EL (cell line): ENCODE measurements at places on chromosomes 16 and 17.

DNA sequence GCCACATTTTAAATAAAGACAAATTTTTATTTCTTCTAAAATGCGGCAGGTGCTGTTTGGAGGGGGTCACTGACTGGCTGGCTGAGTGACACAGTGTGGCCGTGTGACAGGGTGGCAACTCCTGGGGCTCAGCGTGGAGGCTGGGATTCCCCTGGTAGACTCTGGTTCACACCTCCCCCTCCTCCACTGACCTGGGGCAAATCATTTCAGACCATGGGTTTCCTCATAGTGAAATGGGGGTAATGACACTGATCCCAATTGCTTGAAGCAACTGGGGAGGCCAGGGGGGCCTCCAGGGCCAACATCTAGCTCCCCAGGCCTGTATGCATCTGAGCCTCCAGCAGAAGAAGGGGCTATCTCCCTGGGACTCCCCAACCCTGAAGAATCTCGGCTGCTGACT, 6.6 kb downstream of the HSD11B2 start:
- DNase-seq, result no peak

- DNase-seq, result peak; percentile 24
Observed at GRCh38 chr16:83473926-83474650, 333.7 kb upstream of the HSBP1 start.

DNA sequence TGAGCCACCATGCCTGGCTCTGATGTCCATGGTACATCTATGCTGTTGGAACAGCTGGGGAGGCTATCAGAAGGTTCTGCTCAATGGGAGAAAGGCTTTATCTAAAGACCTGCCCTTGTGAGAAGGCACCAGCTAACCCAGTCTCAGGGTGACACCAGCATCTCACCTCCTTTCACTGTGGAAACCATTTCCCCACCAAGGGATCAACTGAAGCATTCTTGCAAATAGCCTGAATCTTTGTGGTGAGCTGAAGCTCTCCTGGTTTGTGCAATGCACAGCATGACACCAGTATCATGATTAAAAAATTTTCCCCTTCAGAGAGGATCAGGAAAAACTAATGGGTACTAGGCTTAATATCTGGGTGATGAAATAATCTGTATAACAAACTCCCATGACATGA, 5.1 kb downstream of the CCL18 start:
- no peak for DNase-seq

GRCh38 chr17:30827082-30827481, 2.6 kb upstream of the CRLF3 start:
- DNase-seq, result no peak

DNA sequence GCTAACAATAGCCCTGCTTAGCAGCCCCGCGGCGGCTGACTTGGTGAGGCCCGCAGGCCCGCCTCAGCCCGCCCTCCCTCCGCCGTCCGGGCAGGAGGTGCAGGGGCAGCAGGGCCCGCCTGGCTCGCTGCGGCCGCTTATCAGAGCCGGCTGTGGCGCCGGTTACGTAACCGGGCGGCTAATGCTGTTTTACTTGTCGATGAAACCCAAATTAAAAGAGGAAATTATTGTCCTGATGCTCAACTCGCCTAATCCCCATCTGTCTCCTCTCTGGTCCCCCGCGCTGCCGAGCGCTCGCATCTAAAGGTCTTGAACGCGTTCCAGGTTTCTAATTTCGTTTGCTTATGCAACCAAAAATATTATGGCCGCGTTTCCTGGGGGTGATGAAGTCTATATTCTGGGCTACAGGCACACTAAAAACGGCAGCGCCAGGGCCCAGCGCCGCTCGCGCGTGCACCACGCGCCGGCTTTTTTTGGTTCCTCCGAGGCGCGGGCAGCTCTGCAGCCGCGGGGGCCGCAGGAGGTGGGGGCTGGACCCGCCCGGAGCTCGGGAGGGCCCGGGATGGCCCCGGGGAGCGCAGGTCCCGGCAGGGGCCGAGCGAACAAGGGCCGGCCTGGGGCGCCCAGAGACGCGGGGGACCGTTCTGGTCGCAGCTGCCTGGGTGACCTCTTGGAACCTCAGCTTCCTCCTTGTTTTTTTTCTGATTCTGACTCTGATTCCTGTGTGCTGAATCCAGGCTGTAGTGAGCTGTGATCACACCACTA, 65.2 kb upstream of the TOB1 start:
- DNase-seq, result peak; percentile 82

GRCh38 chr16:26281381-26282110, 589.8 kb downstream of the HS3ST4 start:
- no peak for DNase-seq

GRCh38 chr17:68133346-68134045, 98.0 kb downstream of the KPNA2 start:
- no peak for DNase-seq

DNA sequence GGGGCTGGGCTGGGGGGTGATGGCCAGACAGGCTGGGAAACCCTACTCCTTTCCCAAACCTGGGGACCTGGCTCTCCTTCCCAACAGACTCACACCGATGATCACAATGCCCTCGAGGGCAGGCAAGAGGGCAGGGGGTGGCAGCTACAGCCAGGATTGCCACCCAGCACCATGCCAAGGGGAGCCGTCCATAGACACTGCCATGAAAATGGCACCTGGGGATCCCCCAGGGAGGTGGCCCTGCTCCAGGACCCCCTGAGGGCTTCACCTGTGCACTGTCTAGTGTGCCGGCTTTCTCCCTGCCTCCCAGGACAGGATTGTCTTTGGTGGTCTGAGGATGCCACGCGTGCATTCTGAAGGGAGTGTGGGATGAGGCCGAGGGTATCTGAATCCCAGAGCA, 24.6 kb downstream of the RPH3AL start:
- no peak for DNase-seq

GRCh38 chr17:57372156-57372555, 115.8 kb downstream of the MSI2 start:
- DNase-seq, result peak; percentile 45

DNA sequence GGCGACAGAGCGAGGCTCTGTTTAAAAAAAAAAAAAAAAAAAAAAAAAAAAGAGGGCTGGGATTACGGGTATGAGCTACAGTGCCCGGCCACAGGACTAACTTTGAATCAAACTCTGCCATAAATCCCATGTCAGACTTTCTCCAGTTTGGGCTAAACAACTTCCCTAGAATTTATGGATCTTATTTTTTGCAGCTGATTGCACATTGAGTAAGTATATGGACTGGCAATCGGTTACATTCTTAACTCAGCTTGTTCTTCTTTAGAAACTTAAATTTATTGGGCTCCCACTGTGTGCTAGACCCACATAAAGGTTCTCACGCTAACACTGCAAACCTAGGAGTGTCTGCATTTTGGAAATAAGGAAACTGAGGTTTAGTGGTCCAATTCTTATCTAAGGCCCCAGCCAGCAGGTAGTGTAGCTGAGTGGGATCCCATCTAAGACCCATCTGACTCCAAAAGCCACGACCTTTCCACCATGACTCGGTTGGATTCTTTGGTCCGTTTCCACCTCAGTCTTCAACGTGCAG, 718 bp upstream of the CBFB start:
- DNase-seq, result no peak

DNA sequence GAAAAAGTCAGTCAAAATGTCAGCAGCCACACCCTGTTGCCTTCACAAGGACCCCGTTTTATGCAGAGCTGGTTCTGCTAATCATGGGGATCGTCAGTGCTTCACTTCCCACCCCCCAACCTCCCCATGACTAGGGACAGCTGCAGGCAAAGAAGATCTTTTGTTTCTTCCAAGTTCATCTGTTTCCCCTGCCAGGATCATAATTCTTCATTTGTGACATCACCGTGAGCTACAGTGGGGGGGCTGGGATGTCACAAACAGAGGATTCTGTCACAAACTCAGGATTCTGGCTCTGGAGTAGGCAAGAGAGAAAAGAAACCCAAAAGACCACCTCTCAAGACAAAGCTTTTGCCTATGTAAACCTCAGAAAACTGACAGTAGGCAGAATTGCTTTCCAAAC, 24.7 kb downstream of the DNAJC7 start:
- no peak for DNase-seq

DNA sequence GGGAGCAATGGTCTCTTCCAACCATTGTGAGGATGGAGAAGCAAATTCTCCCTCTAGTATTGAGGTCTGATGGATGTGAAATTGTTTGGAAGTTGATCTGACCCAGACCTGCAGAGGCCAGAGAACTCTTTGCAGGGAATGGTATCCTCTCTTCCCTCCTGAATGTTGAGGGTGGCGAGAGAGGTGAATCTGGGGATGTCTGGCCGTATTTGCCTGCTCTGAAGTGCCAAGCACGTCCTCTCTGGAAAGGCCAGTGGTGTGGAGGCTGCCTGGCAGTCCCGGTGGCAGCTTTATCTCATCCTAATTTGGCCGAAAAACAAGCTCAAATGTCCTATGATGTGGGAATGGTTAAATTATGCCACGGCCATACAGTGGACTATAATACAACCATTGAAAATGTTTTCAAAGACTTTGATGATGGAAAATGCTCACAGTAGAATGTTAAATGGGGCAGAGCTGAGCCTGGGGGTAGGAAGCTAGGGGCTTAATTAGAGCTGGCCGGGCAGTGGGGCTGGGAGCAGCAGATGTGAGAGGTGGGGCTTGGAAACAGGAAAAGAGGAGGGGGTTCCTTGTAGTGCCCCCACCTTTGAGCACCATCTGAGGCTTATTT, 30.8 kb downstream of the WSCD1 start:
- DNase-seq, result no peak

DNA sequence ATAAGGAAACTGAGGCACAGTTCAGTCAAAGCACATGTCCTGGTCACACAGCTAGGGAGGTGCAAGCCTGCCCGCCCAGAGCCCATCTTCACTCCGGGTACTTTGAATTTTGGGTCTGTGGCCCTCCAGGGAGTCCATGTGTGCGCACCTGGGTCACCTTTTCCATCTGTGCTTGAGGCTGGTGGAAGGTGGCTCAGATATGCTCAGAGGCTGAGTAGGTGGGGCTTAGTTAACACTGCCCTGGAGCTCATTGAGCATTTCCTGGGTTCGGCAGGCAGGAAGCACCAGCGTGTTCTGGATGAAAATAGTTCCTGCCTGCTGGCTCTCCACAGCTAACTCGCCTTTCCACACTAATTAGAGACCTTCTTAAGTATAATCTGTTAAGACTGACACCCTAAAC, 19.2 kb downstream of the FAM234A start:
- no peak for DNase-seq

- DNase-seq, result no peak
Observed at GRCh38 chr16:70694868-70695218, 9.0 kb upstream of the MTSS2 start.

DNA sequence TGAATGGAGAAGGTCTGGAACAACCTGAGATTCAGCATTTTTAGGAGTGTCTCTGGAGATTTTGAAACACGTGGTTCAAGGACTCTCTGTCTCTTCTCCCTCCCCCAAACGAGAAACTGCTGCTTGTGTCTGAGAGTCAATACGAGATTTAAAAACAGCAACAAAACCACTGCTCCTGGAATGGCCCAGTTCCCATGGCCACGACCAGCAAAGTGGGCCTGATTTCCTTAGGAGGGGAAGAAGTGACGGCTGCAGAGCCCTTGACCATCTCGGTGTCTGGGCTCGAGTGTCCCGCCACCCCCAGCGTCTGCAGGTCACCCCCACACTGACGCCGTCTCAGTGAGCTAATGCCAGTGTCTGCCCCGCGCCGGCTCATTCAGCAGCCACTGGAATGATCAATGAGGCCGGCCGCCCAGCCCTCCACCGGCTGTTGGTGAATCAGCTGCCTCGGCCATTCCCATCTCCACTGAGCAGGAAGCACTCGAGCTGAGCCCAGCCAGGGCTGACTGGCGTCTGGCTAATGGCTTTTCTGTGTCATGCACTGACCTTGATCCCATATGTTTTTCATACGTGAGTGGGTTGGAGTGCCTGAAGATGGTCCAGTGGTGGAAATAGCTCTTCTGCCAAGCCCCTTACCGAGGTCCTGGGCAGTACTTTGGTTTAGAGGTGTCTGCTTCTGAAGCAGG, 151.8 kb downstream of the PITPNC1 start:
- peak; percentile 88 for DNase-seq

- no peak for DNase-seq
Observed at GRCh38 chr16:18013863-18014262, 322.7 kb downstream of the NPIPA8 start.

GRCh38 chr16:66948837-66949225, 12.2 kb upstream of the CES3 start:
- no peak for DNase-seq

DNA sequence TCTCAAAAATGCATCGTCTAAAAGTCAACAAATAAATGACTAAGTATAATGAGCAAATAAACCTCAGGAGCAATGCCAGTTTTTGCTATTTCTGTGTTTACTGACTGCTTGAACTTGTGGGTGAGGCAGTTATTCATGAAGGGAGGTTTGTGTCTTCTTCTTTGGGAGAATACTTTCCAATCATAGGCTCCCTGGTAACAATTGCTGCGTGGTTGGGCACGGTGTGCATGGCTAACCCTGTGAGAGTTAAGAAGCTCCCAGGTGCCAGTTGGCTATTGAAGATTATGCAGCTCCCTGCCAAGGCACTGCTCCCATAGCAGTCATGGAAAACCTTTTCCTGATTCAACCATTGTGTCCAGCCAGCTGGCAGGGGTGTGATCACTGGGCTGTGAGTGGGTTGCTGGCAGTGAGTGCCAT, 775.9 kb upstream of the GOT2 start:
- DNase-seq, result no peak

DNA sequence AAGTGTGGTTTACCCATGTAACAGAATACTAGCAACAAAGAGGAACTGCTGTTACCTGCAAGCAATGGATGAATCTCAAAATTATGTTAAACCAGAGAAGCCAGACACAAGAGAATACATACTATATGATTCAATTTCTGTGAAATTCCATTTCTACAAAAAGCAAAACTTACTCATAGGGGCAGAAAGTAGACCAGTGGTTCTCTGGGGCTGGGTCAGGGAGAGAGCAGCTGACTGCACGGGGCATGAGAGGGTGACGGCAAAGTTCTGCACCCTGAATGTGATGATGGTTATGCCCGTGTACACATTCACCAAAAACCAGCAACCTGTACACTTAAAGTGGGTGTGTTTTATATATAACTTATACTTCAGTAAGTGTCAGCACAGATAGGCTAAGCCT, 3.1 kb downstream of the ZNF843 start:
- no peak for DNase-seq
